ENCODE measurements at places on chromosomes 4 and X.

DNA sequence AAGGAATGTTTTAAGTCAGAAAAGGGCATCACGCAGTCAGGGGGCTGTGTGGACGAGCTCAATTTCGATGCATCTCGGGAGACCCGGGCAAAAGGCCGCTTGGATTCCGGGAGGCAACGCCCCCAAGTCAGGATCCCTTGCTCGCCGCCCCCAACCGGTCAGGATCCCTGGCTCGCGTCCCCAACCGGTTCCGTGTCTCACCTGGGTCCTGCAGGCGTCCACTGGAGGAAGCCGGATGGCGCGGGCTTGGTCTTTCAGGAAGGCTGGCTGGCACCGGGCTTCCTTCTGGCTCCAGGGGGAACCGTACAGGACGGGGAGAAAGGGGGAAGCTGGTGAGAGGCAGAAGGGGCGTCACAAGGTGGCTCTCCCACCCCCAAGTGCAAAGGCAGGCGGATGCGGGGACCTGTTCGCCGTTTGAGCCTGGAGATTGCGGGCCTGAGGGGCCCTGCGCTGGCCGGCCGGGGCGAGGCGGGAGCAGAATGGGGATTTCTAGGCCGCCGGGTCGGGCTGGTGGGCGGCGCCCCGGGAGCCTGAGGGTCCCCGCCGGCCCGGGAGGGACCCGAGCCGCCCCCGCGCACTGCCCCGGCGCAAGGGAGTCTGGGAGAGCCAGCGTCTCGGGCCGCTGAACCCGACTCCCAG is 84.7 kb downstream of the HPRT1 start:
- no peak for DNase-seq

DNA sequence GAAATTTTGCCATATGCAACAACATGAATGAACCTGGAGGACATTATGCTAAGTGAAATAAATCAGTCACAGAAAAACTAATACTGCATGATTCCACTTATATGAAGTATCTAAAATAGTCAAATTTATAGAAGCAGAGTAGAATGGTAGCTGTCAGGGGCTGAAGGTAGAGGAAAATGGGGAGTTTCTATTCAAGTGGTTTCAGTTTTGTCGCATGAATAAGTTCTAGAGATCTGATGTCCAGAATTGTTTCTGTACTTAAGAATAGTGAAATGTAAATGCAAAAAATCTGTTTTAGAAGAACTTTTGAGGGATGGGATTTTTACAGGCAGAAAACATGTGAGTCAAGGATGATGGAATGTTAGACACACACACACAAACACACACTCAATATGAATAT is 34.1 kb downstream of the SLITRK4 start:
- DNase-seq = no peak

DNA sequence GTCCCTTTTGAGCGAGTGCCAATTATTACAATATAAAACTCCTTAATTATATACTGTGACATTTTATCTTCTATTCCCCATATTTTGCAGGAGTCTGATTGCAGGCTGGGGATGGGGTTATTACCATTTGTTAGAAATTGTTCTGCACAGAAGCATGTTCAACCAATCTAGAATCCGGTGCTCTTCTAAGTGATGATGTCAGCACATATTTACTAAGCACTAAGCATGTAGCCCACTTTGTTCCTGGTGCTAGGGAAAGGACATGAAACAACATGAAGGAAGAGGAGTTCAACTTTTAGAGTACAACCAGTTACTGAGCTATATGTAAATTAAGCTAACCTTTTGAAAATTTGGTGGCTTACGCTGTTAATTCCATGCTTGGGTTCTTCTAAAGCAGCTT is 52.8 kb upstream of the IL1RAPL2 start:
- DNase-seq = no peak

DNA sequence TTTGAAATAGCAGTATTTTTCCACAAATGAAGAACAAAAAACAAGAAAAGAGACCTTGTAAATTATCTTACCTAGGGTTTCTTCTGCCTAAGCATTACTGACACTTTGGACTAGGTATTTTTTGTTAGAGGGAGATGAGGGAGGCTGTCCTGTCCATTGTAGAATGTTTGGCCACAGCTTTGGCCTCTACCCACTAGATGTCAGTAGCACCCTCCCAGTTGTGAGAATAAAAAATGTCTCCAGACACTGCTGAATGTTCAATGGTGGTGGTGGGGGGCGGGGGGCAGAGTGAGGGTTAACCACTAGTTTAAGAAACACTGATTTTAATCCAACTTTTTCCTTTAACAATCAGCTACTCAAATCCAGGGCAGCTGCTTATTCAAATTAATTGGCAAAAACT is 25.8 kb downstream of the OTUD4 start:
- DNase-seq = no peak

- peak; percentile 59 for DNase-seq
Measured at GRCh38 chr4:182938205-182938645, 21.0 kb upstream of the DCTD start.

DNA sequence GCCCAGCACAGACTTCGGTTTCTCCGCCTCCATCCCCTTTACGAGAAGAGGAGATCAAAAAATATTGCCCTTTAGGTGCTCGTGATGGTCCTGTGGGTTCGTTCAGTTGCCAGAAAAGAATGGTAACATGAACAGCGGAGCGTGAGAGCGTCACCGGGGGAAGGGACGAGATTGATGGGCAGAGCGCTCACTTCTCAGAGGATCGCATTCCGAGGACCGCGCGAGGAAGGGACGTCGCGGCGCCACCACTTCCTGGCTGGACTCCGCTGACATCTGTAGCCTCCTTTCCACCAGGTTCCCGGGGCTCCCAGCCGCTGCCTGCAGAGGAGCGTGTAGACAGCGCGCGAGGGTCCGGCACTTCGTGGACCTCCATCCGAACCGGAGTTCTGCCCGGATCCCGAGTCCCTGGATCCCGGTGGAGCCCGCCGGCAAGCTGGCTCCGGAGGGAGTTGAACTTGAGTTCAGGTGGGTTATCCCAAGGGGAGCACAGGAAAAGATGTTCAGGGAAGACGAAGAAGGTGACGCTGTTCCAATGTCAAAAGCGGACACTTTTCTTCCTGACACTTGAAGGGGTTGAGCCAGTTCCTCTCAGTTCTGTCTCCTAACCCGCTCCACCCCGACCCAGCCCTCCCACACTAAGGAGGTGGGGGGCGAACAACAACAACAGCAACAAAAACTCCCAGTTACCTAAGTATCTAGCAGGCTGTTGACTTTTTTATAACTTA is 484 bp downstream of the GALNTL6 start:
- DNase-seq = no peak

DNA sequence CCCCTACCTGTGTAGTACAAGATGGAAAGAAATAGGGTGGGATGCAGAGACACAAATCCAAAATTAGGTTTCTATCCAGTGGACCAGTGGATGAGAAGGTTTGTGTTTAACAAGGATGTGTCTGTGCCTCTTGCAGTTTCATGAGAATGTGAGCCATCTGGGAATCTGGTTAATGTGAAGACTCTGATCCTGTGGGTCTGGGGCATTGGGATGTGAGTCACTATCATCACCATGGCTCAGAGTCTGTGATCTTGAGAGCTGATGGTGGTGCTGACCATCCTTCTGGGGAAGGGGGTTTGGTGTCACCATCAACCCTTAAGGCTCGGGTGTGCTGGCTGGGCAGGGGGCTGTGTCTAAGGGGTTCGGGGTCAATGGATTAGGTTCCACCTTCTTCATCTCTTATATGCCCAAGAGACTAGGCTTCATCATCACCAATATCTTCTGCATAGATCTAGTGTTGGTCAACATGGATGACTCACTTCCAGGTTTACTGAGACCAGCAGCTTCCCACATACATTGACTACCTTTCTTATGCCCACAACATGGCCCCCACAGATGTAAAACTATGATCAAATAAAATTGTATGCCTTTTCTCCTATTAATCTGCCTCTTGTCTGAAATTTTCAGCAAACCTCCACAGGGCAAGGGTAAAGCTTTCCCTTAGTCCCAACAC is 65.7 kb upstream of the MID1 start:
- no peak for DNase-seq

- no peak for DNase-seq
Measured at GRCh38 chrX:101025126-101025525, 26.8 kb downstream of the TRMT2B start.

GRCh38 chrX:36199928-36200327 is 280.4 kb downstream of the CFAP47 start:
- DNase-seq = no peak

DNA sequence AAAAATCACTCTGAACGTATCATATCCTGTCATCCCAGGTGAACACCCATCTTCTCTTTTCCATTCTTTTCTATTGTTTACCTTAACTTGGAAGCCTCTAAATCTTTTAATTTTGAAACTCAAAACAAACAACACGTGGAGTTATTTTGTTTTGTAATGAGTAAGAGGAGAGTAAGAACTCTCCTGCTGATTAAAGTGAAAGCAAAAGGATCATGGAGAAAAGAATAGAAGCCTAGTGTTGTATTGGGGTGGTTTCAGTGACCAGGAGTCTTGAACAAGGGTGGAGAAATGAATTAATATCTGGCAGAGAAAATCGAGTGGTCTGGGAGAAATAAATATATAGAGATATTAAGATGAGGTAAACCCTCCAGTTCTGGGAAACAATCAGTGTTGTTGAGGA is 237.4 kb upstream of the UGT8 start:
- no peak for DNase-seq

DNA sequence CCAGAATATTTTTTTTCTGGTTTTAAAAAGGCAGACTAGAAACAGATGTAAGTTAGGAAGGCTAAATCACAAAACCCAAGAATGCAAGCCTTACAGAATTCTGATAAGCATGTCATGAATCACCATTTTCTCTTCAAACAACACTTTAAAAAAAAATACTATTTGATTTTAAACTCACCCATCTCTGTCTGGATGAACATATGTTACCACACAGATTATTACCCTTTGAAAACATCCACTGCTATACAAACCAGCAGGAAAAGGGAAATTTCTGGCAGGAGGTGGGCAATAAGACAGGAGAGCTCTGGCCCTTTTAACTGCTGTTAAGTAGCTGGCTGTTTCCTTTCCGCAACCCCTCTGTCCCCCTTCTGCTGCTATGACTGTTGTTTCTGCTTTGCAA is 317.7 kb upstream of the NOCT start:
- DNase-seq = no peak

- no peak for DNase-seq
Measured at GRCh38 chr4:61540944-61541343, 340.8 kb downstream of the ADGRL3 start.

- DNase-seq = no peak
Measured at GRCh38 chrX:133053861-133054598, 42.9 kb downstream of the USP26 start.

DNA sequence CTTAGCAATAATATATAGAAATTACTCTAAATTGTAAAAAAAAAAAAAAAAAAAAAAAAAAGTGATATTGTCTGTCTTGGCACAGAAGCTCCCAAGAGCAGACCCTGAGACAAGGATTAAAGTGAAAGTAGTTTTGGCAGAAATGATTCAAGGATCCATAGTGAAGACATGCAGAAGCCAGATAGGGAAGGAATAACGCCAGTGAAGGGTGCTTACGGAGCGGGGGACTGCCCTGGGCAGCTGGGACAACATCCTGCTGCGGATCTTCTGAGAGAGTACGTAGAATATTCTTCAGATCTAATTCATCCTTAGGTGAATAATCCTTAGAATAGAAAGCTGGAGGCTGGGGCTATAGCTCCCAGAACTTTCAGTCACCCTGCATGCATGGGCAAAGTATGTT is 39.8 kb downstream of the ARHGAP24 start:
- DNase-seq = no peak

DNA sequence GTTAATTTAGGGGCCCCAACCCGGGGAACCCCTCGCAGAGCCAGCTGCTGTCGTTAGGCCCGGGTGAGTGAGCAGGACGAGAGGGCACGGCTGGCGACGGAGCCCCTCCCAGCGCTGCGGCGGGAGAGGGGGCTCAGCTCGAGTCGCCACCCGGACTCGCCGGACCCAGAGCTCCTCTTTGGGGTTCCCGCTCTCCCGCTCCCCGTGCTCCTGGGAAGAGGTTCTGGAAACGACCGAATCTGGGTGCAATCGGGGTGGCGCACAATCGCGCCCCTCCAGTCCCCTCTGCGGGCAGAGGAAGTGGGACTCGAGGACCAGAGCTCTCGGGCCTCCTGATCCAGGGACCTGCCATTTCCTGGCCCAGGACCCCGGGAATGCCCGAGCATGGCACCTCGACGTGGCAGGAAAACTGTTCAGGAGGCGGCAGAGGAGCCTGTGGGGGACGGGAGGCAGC is 37.3 kb upstream of the ARAF start:
- no peak for DNase-seq

DNA sequence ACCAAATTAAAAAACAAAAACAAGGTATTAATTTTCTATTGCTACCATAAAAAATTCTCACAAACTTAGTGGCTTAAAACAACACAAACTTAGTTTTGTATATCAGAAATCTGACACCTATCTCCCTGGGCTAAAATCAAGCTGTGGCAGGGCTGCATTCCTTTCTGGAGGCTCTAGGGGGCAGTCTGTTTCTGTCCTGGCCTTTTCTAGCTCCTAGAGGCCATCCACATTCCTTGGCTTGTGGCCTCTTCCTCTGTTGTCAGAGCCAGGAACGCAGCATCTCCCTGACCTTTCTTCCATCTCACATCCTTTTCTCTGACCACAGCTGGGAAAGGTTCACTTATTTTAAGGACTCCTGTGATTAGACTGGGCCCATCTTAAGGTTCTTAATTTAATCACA is 38.9 kb upstream of the TLR2 start:
- no peak for DNase-seq

DNA sequence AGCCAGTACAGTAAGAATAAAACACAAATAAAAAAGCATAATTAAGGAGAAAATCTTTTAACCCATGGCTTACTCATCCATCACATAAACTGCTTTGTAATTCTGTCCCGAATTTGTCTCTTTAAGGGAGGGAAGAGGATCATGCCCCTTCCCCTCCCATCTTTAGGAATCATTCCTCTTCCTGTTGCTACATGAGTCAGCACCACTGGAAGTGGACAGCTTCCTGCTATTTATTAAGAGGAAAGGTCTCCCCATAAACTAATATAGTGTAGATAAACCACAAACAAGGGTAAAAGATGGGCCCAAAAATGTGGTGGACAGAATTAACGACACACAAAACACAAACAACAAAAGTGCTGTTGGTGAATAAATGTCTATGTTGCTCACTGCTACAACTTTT is 75.8 kb downstream of the PPP3CA start:
- no peak for DNase-seq

DNA sequence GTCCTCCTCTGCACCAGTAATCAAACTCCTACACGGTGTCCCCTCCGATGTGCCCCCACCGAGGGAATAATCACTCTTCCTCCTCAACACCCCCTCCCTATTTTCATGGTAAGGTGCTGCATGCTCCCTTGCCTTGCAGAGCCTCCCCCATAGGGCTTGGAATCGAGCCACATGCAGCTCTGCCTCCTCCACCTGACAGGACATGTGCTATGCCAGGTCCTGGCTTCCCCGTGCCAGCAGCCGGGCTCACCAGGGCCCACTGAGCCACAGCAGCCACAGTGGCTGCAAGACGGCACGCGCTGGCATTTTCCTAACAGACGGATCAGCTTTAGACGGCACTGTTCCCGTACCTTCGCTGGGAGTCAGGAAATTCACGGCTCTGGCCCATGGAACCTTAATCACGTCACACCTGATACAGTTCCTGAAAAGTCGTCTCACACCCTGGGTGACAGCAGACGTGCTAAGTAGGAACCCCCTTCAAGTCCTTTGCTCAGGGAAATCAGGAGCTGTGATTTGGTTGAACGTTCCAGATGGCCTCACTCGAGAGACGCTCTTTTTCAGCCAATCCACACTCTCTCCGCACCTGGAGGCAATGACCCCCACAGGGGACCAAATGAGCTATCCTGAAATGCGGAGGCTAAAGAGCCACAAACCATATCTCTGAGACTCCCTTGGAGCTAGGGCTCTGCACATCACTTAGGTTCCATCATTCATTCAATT is 63.2 kb downstream of the JAKMIP1 start:
- no peak for DNase-seq

GRCh38 chr4:161799710-161800109 is 364.1 kb downstream of the FSTL5 start:
- no peak for DNase-seq

GRCh38 chr4:168908093-168908492 is 102.0 kb downstream of the CBR4 start:
- no peak for DNase-seq

Data from T-helper 2 cell treated with Interferon-gamma antibody and Interleukin-4, amounts not matched to agents 5 μg/mL and 100 μg/mL, for 36 hours (primary cell).